ENCODE measurements at places on chromosomes 1 and 21. TPM values are rescaled to one million over a fixed set of nuclear protein-coding genes. Genes with fewer than 3 reads are reported as not detected.

The EXO1 gene
- 0.46 TPM for total RNA-seq

The NR5A2 gene
- total RNA-seq: 2.3 TPM

The LIN9 gene
- 3.1 TPM for total RNA-seq

The CD1B gene
- total RNA-seq: not detected

The OLFML2B gene
- 6.4 TPM for total RNA-seq

The CFAP141 gene
- total RNA-seq: not detected

The LRRC71 gene
- total RNA-seq: not detected

- no peak for DNase-seq
These were observed 2.3 kb downstream of the H3-3A start for GRCh38 chr1:226064816-226065248.

- no peak for DNase-seq
These were observed 30.6 kb upstream of the MCOLN3 start for GRCh38 chr1:85078903-85079302.

DNA sequence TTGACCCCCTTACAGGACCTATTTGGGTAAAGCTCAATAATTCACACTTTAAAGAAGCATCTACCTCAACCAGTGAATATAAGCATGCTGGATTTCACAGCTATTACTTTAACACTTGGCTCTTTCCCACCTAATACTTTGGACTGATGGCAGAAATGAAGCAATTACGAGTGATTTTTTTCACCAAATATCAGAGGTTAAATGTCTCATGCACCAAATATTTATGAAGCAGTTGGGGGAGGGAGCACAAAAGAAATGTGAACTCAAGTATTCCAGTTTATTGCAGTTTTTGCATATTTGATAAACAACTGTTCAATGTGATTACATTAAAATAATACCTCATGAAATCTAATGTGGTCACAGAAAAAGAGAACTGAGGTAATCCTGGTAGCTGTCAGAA, 223.6 kb downstream of the LRRC7 start:
- no peak for DNase-seq

DNA sequence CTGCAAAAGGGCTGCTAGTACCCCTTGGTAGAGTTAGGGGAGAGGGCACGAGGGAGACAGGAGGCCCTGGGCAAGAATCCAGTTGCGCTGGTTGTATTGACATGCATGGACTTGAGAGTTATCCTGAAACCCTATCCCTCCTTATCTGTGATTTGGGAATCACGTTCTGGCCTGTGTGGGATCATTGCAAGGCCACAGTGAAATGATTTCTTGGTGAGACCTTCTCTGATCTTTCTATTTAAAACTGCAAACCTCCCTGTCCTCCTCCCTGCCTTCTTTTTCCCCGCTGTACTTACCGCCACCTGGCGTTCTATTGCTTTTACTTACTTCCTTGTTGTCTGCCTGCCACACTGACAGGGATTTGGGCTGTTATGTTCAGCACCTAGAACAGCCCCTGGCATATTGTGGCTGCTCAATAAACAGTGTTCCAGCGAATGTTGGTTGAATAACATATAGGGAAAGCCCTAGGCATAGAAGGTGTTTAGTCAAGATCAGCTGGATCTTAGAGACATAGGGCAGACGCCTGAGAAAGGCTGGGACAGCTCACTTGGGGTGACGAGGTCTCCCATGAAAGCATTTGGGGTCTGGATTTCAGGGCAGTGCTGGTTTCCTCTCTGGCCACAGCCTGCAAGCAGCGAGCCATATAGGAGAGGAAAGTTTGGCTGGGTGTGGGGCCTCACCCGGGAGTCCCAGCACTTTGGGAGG, 25.6 kb downstream of the ALPL start:
- no peak for DNase-seq

DNA sequence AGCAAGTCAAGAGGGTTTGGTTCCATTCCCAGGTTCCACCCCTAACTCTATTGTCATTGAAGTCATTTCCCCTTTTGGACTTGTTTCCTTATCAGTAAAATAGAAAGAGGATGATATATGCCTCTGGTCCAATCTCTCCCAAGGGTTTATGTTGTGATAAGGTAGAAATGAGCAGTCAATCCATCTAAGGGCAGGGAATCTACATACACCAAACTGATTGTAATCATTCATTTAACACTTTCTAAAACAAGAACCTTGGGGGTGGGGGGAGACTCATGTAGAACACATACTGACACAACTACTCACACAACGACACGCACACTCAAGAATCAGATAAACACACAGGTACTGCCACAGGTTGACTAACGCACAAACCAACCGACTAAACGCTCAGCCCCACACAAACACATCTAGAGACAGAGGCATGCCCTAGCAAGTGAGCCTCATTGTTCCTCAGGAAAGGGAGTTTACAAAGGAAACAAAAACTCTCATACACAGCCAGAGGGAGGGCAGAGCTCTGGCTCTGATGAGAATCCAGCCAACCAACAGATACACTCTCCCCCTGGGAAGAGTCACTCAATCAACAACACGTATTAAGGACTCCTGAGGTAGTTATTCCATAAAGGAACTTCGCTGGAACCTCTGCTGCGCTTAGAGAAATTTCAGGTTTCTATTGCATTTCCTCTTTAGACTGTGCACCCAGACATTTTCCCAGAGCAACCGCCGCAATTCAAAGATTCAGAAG, 1.0 kb downstream of the F11R start:
- DNase-seq: no peak

GRCh38 chr1:53031732-53032131, 30.3 kb upstream of the PODN start:
- no peak for DNase-seq

DNA sequence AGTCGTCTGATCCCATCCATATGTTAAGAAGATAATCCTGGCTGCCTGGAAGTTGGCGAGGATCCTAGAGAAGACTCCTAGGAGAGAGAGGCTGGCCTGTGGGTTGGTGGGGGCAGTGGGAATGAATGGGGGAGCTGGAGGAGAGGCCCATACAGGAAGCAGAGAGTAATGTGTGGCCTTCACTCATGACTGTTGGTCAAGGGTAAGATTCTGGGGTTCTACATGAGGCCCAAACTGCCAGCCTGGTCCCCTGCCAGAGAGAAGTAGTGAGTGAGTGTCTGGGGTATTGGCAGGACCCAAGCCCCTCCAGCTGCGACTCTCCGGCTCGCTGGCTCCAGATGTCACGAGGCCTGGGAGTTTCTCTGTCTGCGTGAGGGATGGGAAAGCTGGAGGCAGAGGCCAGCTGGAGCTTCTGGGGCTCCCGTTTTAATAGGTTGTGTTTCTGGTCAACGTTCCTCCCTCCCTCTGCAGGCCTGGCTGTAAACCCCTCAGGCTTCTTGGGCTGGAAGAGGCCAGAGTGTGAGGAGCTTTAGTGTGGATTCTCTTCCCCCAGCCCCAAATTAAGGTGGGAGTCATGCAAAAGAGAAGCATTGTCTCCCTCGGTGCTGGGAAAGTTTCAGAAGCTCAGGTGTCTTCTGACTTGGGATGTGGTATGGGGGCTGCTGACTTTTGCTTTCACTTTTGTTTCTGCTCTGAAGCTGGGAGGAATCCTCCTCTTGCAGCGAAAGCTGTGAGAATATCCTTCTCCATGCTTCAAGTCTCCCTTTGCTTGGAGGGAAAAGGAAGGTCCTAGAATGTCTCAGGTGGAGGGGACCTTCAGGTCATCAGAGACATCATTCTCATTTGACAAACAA, 2.6 kb downstream of the TMEM51 start:
- no peak for DNase-seq

GRCh38 chr1:75234562-75234961, 100.4 kb downstream of the LHX8 start:
- DNase-seq: no peak

DNA sequence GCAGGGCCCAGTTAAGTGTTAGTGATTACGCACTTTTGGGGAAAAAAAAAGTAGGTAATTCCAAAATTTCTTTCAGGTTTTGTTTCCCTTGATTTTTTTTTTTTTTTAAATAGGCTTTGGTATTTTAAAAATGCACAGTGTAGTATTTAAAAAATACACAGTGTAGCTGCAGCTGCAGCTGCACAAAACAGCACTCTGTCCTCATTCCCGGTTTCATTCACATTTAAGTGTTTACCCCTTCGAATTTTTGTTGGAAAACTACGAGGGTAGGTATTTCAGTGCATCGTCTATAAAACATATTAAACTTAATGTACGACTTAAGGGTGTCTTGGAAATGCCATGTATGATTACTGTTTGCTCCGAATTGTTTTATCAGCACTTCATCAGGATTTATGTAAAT, 3.4 kb downstream of the NEK7 start:
- DNase-seq: no peak

DNA sequence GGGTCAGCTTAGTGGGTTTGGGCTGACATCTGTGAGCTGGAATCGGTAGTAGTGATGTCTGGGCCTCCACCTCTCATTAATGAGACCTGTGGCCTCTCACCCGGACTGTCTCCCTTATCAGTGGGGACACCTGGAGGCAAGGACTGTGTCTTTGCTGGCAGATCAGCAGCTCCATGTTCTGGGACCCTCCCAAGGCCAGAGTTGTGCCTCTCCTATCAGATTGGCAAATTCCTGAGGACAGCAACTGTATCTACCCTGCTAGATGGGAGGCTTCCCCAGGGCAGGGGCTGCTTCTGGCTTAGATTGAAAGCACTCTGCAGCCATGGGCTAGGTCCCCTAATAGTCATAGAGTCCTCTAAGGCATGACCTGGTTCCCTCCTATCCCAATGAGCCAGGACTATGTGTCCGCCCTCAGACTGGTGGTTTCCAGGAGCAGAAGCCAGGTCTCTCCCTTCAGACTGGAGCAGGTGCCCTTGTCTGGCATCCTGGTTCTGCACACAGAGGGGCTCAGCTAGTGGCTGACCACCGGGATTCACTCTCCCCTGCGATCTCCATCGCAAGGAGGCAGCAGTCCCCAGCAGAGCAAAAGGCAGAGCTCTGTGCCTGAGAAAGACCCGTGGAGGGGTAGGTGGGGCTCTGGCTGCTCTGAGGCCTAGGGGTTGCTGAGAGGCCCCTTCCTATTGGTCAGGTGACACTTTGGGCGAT, 5.8 kb downstream of the DRAXIN start:
- no peak for DNase-seq

- no peak for DNase-seq
These were observed 84.5 kb downstream of the PSMG1 start for GRCh38 chr21:39098696-39099200.

GRCh38 chr1:208242941-208243526, 1.1 kb downstream of the PLXNA2 start:
- no peak for DNase-seq

DNA sequence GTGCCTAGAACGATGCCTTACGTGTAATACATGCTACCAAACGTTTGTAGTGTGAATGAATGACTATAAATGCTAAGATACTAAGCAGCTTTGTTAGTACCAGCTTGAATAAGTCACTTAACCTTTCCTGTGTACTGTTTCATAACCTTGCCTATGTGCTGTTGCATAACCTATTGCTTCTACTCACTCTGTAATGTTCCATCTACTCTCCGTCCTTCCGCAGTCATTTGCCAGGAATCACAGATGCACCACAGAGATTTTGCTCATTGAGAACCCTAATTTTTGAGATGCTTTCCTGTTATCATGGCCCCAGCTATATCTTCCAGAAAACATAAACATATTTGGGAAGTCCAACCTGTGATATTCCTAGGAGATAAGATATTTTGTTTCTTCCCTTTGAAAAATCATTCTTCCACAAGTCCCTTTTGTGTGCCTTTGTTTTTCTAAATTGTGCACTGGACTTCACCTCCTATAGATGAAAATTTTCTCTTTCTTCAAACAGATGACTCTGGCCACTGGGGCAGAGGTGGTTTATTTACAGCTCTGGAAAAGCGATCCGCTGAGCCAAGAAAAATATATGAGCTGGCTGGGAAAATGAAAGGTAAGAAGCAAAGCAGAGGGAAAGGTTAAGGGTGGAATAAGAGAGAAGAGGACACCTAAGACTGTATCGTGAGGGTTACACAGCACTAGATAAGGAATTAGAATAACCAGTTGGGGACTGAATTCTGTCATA, 44.8 kb downstream of the CHD1L start:
- no peak for DNase-seq

DNA sequence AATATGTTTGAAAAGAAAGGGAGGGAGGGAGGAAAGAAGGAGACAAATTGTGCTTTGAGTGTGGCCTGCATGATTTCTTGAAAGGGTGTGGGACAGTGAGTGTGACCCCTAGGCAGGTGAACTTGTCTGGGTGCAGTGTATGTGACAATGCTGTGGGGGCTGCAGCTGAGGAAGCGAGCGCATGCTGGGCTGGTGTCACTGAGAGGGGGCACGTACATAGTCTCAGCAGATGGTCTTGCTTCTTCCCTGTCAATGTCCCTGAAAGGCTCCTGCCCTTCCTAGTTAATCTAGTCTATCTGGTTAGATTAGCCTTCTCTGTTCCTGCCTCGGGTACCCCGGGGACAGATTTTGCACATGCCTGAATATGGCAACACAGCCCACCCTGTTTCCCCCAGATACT, 9.8 kb downstream of the FAAH start:
- no peak for DNase-seq

GRCh38 chr21:26207021-26207420, 36.5 kb upstream of the APP start:
- DNase-seq: no peak

- no peak for DNase-seq
These were observed 8.0 kb upstream of the BARHL2 start for GRCh38 chr1:90724926-90725656.

DNA sequence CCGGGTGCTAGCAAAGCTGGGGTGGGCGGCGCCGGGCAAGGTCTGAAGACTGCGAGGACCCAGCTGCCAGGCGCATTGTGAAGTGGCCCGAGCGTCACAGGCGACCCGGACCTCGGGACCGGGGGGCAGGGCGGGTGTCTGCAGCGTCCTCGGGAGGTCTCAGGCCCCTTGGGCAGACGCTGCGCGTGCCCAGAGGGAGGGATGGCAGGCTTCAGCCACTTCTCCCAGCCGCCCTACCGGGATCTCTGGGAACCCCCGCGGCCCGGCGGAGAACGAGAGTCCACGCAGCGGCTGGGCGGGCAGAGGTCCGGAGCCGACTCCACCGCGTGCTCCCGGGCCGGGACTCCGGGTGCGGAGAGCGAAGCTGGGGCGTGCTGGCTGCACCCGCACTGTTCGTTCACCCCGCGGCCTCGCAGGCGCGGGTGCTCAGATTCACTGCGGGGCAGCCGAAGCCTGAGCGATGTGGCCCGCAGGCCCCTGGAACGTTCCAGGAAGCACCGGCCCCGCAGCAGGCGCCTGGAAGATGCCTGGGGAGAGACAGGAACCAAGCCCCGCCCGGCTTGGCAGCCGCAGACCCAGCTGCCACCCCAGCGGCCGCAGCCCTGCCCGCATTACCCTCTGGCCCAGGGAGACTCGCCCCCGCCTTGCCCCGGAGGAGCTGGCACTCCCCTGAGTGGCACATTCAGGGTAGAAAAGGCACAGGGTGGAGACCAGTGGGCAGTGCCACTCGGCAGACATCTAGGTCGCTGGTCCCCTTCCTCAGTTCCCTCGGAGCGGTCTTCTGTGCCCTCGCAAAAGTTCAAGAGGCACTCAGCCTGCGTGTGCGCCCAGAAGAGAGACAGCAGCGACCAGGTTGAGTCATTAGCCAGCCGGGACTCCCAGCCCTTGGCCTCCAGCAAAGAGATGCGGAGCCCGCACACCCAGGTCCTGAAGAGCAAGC, at the start of gene CCDC185:
CCDC185 (plus strand) TSS at position 141 of the 940 bp plus-strand sequence; CDS start at position 202, 61 bp downstream.
- peak; percentile 79 for DNase-seq

GRCh38 chr1:245684166-245684565, 529.4 kb downstream of the KIF26B start:
- DNase-seq: no peak

Measured in esophagus muscularis mucosa (tissue), 4 donors.